ENCODE measurements at places on chromosomes 5 and 9. TPM values are rescaled to one million over a fixed set of nuclear protein-coding genes. Genes with fewer than 3 reads are reported as not detected.

GRCh38 chr5:91434348-91434747, 51.2 kb upstream of the ARRDC3 start:
- DNase-seq = no peak

GRCh38 chr9:6711403-6711802, 46.4 kb upstream of the KDM4C start:
- peak; percentile 63 for DNase-seq

DNA sequence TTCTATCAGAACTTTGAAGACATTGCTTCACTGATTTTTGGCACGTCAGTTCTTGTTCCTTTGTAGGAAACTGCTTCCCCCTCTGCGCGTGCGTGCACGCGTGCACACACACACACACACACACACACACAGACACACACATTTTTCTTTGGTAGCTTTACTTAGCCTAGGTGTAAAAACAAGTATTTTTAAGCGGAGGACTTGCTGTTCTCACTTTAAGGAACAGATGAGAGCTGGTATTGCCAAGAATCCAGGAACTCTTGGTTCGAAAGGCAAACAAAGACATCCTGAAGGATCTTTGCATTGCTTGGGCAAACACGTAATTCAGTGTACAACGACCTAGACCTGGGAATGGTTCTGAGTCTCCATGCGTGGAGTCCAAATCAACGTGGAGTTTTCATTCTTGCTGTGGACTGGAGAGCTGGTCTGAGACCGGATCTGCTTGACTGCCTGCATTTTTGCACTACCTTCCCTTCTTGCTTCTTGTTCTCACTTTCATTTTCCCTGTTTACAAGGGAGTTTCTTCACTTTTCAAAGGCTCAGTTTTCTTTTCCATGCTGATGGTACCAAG, 8.2 kb downstream of the TMEM268 start:
- DNase-seq = no peak

DNA sequence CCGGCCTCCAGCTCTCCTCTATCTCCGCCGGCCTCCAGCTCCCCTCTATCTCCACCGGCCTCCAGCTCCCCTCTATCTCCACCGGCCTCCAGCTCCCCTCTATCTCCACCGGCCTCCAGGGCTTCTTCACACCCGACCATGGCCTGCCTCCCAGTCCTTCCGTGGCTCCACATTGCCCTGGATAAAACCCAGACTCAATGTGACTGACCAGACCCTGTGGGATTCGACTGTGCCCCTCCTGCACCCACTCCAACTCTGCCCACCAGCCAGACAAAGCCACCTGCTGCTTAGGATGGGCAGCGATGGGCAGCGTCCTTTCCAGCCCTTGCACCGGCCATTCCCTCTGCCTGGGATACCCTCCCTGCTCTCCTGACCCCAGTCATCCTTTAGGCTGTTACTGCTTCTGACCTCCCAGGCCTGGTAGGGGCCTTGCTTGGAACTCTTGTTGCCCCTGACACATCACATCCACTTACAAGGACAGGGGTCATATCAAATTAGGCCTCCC, 30.5 kb upstream of the RXRA start:
- no peak for DNase-seq

DNA sequence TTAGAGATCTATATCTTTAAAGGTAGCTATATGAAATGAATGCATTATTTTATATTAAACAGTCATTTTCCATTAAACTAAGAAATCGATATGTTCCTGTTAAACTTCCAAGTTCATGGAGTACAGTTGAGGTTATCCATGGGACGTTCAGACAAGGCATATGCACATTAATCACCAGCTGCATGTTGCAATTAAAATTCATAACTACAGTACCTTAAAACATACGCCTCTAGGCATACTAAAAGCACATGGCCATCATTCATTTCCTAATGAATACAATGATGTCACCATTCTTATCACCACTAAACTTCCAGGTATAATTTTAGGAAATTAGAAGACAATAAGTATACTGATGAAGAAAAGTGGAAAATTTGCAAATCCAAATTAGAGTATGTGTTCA, 174.3 kb downstream of the CDH12 start:
- DNase-seq = no peak

DNA sequence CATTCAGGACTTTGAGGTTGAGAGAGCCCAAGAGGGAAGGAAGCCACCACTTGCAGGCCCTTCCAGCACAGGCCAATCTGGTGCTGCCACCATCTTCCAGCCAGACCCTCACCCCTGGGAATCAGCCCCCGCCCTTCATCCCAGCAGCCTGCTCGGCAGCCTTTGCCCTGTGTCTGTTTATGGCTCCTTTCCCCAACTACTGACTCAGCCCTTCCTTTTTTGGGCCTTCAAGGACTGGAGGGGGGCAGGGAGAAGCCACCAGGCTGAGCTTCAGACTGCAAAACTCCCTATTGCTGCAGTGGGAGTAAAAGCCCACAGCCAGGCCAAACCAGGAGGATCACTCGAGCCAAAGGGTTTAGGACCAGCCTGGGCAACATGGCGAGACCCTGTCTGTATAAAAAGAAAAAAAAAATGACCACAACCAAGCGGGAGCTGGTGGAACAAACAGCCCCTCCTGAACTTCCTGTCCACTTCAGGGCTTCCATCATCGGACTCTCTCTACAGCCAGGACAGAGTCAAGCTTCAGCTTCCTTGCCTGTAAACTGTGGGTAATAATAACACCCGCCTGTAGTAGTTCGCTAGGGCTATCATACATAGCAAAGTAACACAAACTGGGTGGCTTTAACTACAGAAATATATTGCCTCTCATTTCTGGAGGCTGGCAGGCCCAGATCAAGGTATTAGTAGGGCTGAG, 85.9 kb upstream of the IL17B start:
- no peak for DNase-seq

Gene CCDC192
- not detected for total RNA-seq
